ENCODE measurements at places on chromosomes 4 and X.

DNA sequence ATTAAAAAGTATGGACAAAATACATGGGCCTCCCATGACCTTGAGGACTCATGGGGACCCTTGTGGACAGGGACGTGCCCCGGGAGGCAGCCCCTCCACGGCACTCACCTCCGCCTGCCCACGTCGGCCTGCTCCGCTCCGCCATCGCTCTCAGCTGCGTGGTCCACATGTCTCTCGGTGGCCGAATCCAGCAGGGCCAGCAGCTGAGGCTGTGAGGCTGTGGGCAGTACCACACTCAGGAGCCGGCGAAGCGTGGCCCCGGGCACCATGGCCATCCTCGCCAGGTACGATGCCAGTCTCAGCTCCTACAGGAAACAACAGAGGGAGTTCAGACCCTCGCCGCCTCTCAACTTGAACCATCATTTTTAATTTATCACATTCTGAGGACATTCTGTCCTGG, 140.0 kb downstream of the EVC2 start:
- no peak for DNase-seq

GRCh38 chr4:126916049-126916625, 716.6 kb upstream of the INTU start:
- DNase-seq: no peak

- DNase-seq: no peak
Measured at GRCh38 chr4:42078184-42078801, 74.2 kb downstream of the BEND4 start.

- DNase-seq: no peak
Measured at GRCh38 chr4:173461170-173461569, 62.3 kb upstream of the SCRG1 start.

- DNase-seq: no peak
Measured at GRCh38 chr4:7516773-7517144, 82.0 kb upstream of the PSAPL1 start.

GRCh38 chr4:140607852-140608251, 39.1 kb upstream of the UCP1 start:
- no peak for DNase-seq

GRCh38 chrX:55030271-55031205, at the start of gene ALAS2:
TSS of gene ALAS2 (minus strand) at chrX:55030977. CDS start at chrX:55026000, 4,977 bp downstream.
- no peak for DNase-seq

- DNase-seq: no peak
Measured at GRCh38 chr4:20493761-20494353, 206.4 kb upstream of the PACRGL start.

DNA sequence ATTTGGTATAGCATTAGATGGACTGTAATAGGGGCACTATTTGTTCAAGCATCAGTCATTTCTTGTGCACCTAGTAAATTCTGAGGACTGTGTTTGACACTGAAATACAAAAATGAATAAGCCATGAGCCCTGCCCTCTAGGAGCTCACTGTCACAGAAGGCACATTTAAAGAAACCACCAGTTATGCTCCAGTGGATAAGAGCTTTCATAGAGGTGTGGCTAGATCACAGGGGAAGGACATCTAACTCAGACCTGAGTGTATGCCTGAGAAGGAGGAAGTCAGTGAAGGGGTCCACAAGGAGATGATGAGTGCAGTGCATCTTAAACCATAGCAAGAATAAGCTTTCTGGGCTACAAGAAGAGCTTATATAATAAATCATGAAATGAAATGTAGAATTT, 40.1 kb downstream of the BTC start:
- no peak for DNase-seq

DNA sequence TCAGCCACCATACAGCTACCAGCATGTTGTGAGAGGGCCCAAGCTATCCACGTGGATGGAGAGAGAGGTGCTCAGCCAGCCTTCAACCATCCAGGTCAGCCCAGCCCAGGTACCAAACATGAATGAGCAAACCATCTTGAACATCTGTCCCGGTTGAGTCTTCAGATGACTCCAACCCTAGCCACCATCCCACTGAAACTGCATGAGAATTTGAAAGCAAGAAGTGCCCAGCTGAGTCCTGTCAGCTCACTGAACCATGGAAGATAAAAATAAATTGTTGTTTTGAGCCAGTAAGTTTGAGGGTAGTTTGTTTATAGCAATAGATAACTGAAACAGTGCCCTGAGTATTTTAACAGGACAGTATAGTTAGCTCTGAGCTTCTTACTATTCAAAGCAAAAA, 7.3 kb upstream of the SEL1L3 start:
- DNase-seq: no peak

DNA sequence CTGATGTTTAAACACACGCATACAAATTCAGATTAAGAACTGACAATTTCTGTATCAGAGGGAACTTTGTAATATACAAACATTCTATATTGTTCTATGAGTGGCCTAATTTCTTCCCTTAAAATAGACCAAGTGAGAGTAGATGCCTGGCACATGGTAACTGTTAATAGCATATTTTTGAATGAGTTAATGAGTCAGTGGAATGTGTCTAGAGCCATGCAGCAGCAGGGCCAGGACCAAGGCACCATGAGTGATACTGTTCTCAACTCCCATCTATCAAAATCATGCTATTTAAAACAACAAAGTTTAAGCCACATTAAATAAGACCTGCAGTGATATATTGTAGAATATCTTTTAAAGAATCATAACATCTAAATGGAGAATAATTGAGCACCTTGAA, 98.3 kb downstream of the ARHGAP24 start:
- no peak for DNase-seq

DNA sequence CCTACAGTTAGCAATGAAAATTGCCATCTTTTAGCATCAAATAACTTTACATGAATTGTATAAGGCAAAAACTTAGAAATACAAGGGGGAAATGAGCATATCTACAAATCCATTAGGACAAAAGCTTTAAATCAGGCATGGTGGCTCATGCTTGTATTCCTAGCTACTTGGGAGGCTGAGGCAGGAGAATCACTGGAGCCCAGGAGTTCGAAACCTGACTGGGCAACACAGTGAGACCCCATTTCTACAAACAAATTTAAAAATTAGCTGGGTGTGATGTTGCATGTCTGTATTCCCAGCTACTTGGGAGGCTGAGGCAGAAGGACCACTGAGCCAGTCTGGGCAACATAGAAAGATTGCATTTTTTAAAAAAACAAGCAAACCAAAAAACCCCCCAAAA, 61.3 kb downstream of the EIF4E start:
- DNase-seq: no peak

DNA sequence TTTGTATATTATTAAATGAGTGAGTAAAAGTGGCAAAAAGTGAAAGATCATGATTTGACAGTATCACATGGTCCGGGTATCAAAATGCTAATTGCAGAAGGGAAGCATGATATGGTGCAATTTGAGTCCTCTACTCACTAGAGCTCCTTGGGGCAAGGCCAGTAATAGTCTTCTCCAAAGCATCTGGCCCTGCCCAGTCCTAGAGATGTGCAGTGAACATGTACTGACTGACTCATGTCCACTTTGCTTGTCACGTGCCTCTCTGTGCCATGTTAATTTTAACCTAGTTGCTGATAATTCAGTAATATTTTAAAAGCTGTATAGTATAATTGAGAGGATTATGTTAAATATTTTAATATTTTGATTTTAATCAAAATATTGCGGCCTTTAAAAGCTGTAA, 54.6 kb upstream of the TENM3 start:
- DNase-seq: no peak

GRCh38 chr4:67550857-67551256, 5.6 kb upstream of the CENPC start:
- no peak for DNase-seq

GRCh38 chr4:6337331-6337935, 67.8 kb downstream of the WFS1 start:
- peak; percentile 54 for DNase-seq

DNA sequence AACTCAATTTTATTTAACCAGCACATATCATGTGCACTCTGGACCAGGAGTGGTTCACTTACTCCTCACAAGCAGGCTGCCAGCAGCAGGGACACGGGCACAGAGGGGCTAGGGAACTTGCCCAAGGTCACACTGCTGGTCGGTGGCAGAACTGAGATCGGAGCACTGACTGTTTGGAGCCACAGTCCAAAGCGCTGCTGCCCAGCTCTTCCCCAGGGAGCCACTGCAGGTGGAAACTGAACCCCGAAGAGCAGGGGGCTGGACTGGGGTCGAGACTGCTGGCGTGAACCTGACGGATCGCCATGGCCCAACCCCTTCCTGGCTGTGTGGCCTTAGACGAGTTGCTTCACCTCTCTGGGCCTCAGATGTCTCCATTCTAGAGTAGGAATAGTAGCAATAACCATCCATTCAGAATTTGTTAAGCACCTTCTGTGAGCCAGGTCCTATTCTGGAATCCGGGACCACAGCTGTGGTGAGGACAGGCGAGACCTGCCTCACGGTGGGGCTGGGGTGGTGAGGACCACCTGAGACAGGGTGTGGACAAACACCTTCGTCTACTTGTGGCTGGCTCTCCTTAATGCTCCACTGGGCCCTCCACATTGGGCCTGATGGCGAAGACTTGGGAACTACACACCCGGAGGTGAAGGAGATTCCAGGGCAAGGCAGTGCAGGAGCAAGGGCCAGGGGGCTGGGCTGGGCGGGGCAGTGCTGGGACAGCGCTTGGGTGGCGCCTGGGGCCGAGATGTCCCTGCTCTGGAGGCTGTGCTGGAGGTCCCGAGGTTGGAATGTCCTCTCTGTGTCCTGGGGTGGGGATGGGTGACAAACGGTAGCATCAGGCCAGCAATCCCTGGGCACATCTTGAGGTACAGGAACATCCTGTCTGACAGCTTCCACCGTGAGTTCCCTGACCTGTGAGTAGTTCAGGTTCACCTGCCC, 32.0 kb upstream of the KIAA0232 start:
- no peak for DNase-seq

Measured in HCT116 (cell line).